ENCODE measurements at places on chromosomes 1 and 21.
A peak's percentile ranks its signal among the peaks of the same experiment; 100 is the strongest.

GRCh38 chr1:26887125-26887524, 3.0 kb downstream of the GPN2 start:
- DNase-seq = peak; percentile 54

DNA sequence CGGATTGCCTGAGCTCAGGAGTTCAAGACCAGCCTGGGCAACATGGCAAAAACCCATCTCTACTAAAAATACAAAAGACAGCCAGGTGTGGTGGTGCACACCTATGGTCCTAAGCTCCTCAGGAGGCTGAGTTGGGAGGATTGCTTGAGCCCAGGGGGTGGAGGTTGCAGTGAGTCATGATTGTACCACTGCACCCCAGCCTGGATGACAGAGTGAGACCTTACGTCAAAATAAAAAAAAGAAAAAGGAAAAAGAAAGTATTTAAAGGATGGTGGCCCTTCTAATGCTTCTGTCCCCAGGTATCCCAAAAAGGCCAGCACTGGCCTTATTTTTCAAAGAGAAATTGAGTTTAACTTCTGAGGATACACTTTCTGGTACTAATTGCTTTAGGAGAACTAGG, 1.7 kb downstream of the IKBKE start:
- no peak for DNase-seq

DNA sequence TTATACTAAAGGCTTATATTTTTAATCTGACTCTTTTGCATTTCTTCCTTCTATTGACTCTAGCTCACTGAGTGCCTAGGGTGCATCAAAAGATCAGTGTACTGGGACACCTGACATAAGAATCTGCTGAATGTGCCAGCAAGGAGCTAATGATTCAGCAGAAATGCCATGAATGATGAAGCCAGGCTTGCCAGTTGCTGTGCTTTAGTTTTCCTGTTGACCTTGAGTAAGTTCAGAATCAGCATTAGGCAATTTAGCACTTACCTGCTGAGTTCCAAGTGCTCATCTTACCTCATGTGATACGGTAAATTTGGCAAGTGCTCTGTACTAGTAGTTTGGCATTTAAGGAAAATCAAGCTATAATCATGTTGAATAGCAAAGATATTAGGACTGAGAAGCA, 523.2 kb upstream of the B3GALT2 start:
- no peak for DNase-seq

DNA sequence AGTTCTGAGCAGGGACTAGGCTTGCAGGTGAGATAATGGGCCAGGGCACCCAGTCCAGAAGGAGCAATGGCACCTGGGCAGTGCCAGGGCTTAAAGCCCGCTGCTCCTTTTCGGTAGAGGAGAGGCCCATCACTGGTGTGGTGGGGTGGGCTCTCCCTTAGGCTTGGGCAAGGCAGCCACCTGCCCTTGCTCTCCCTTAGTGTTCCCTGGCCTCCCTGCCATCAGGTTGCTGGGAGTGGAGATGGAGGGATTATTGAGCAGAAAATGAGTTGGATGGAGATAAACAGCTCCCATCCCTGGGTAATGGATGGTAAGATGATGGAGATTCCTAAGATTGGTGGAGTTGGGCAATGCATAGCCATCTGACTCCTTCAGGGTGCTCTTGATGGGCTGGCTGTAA, 7.9 kb downstream of the MYOG start:
- no peak for DNase-seq

GRCh38 chr1:63828322-63829044, 54.7 kb downstream of the ROR1 start:
- DNase-seq = no peak

GRCh38 chr1:25564777-25565574, 21.6 kb downstream of the LDLRAP1 start:
- no peak for DNase-seq

- no peak for DNase-seq
These were observed 344.6 kb downstream of the RYR2 start for GRCh38 chr1:237386362-237387143.

DNA sequence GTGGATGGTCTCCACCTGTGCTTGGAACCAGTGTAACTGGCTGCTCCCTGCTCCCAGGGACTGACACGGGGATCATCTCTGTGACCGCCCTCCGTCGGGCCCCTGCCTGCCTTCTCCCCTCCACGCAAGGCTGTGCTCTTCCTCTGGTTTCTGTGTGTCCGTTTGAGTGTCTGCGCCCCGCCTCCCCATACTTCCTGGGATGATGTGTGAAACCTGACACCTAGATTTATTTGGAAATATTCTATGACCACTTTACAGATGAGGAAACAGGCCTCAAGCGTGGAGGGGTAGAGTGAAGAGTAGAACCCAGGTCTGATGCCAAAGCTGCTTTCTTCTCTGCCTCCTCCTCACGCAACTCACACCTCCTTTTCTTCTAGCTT, 24.3 kb downstream of the LDLRAP1 start:
- no peak for DNase-seq

GRCh38 chr1:203600782-203601513, 25.7 kb upstream of the ATP2B4 start:
- no peak for DNase-seq

- no peak for DNase-seq
These were observed 39.8 kb upstream of the SYNC start for GRCh38 chr1:32742199-32742947.

- DNase-seq = no peak
These were observed 220.7 kb downstream of the OMA1 start for GRCh38 chr1:58325866-58326265.

- DNase-seq = no peak
These were observed 31.4 kb downstream of the B3GALT5 start for GRCh38 chr21:39644062-39644560.

DNA sequence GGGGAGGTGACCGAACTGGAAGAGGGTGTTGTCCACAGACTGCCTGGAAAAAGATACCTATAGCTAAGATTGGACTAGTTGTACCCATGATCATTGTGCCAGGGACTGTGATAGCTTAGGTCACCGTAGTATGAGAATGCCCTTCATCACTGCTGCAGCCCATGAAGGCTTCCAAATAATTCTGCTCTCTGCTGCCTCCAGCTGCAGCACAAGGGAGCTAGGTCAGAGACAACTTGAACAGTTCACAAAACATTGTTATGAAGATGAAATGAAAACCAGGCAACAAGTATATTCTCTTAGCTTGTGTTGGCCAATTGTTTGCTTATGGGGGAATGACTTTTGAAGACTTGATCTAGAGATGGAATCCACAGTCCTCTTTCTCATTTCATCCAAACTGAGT, 246.7 kb downstream of the MRPL39 start:
- no peak for DNase-seq

DNA sequence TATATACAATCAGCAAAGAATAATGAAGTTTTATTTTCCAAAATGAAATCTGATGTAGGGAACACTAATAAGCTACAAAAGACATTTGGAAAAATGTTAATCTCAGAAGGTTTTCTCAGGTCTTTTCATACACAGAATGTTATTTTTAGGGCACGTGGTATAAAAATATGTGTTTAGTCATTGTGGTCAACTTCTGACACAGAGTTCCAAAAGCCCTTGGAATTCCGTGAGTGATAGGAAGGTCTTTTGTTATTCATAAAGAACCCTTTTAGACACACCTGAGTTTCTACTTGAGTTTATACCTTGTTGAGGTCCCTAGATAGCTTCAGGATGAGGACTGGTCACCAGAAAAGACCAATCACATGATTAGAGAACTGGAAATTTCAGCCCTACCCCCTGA, 277.6 kb upstream of the NCAM2 start:
- peak; percentile 41 for DNase-seq

GRCh38 chr1:156880473-156880872, 13.0 kb upstream of the PEAR1 start:
- no peak for DNase-seq

- DNase-seq = no peak
These were observed 183.0 kb upstream of the RAB4A start for GRCh38 chr1:229087906-229088305.

DNA sequence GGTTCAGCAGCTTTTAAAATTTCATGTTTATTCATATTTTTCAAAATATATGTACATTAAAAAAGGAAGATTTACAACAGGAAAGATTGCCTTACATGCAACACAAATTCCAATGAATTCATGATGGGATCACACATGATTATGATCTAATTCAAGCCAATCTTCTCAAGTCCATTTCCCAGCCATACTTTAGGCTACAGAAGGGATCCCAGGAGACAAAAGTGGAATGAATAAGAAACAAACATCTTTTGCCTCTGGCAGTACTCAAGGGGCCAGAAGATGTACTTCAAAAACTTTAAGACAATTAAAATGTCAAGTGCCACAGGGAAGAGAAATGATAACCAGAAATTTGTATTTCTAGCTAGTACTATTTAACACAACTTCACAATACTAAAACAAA, 10.2 kb upstream of the SH2D5 start:
- peak; percentile 36 for DNase-seq

GRCh38 chr1:24154215-24154614, 11.3 kb upstream of the IL22RA1 start:
- DNase-seq = no peak

DNA sequence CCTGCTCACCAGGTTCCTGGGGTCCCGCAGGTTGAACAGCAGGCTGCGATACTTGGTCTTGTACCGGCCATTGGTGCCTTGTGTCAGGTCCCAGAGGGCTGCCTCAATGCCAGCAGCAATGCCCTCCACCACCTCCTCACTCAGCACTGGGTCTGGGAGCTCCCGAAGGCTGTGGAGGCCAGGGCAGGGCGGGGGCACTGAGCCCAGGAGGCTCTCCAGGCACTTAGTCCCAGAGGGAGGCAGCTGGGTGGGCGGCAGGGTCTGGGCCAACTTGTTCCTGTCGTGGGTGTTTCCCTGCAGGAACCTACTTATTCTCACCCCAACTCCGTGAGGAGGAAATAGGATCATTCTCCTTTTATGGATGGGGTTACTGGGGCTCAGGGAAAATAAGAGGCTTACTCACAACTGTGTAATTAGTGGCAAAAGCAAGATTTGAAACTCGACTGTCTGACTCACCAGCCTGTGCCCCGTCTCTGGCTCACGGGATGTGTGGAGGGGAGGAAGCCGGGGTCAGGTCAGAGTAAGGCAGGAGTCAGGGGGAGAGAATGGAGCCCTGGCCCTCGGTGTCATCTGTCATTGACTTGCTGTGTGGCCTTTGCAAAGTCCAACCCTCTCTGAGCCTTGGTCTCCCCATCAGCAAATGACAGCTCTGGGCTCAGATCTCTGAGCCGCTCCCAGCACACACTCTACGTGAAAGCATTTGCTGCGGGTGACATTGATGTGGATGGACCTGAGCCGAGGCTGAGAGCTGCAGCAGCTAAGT, 17.2 kb downstream of the SPOCD1 start:
- peak; percentile 75 for DNase-seq

- DNase-seq = peak; percentile 66
These were observed 137.4 kb downstream of the DYRK1A start for GRCh38 chr21:37503848-37504467.

GRCh38 chr1:111875640-111876039, 113.8 kb downstream of the KCND3 start:
- no peak for DNase-seq

DNA sequence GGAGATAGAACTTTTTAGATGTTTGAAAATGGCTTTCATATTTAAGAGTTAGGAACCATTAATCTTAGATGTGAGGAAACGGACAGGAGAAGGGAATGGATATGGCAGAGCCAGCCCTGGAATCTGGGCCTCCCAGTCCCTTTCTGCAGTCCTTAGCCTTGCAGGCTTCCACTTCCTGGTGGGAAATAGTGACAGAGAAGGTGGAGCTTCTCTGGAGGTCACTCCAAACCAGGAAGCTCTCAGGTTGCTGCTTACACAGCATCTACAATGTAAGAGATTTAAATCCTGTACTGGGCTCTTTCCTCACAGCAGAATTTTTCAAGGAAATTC, 2.5 kb downstream of the S100A11 start:
- no peak for DNase-seq

DNA sequence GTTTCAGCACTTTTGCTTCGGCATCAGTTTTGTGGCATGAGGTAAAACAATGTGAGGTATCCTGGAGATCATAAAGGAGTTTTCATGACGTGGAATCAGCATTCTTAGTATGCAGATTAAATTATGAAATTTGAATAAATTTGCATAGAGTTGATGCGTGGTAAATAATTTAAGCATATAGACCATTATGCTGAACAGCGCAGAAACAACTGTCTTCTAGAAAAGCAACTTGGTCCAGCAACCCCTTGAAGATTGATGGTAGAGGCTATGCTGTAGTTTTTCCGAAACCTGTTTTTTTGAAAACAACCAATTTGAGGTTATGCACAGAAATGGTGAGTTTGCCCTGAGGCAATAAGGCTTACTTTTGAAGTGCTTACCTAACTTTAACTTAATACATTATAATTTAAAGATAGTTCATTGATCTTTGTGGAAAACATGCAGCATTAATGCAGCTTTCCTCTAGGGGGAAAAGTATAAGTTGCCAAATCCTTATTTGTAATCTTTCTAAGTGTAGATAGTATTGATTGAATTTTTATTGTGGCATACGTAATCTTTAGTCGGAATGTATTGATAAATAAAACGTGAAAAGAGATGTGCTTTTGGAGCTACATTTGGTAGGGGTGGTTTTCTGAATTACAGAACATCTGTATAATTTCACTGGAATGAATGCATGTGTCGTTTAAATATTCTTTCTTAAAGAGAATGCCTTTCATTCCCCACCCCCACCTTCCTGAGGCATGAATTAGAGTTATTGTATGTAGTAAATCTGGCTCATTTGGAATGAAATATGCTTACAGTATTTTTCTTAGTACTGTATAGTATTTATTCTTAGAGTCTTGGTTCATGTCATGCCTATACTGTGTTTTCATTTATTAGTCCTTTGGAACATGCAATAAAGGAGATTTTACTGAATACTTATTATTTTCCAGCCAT, 3.8 kb downstream of the PRDM2 start:
- DNase-seq = no peak

DNA sequence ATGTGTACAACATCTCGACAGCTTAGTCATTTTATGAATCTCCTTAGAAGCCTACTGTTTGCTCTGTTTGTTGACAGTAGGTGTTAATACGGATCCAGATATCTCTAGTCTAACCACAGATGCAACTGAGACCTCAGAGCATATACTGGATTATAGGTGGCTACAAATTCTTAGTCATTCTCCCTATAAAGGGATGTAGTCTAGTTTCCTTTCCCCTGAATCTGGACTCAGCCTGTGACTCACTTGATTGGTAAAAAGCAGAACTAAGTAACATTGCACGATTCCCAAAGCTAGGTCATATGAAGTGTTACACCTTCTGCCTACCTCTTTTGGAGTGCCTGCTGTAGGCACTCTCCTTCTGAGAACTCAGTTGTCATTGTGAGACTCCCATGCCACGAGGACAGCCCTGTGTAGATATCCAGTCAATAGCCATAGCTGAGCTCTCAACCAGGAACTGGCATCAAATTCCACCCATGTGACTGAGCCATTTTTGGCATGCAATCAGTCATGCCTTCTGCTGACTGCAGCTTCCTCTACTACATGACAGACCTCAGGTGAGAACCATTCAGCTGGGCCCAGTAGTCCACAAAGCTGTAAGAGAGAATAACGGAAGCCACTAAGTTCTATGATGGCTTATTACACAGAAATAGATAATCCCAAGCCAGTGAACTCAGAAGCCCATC, 135.9 kb upstream of the CHRM3 start:
- no peak for DNase-seq

Data from fibroblast of gingiva (primary cell).